ENCODE measurements at places on chromosomes 6 and 20. TPM values are rescaled to one million over a fixed set of nuclear protein-coding genes. Genes with fewer than 3 reads are reported as not detected.

GRCh38 chr6:2028457-2029038 lies 216.9 kb downstream of the GMDS start:
- DNase-seq: no peak

DNA sequence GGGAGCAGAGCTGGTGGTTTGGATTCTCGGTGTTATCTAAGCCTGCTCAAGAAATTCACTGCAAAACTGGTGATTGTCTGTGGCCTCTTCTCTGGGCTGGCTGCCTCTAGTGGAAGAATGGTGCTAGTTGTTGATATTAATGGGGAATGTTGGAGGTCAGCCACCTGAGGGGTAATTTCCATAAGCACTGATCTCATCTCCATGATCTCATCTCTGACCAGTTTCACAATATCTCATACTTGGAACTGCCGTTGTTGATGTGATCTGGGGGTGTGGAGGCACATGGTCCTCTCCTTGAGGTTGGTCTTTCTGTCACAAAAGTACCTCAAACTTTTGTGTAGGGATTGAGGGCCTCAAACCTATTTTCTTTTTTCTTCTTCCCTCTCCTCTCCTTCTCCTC lies 102.6 kb downstream of the CD109 start:
- peak; percentile 72 for DNase-seq

- DNase-seq: no peak
Measured at GRCh38 chr20:44832724-44833123, 22.4 kb upstream of the RIMS4 start.

Gene LST1
- total RNA-seq: not detected

Gene TBC1D32
- 22.9 TPM for total RNA-seq

- DNase-seq: no peak
Measured at GRCh38 chr20:10318291-10319024, 99.8 kb downstream of the SNAP25 start.

GRCh38 chr6:20056350-20056992 lies 155.8 kb downstream of the MBOAT1 start:
- peak; percentile 82 for DNase-seq
